DND-41 (cell line): ENCODE measurements at places on chromosomes 5 and 9.
A peak's percentile ranks its signal among the peaks of the same experiment; 100 is the strongest.

GRCh38 chr5:148177207-148177606, 8.9 kb downstream of the SPINK14 start:
- no peak overlapping the region for H3K4me3 ChIP-seq
- no peaks in the 10 kb centered on the region for H3K36me3 ChIP-seq
- no peak overlapping the region for H3K27ac ChIP-seq

DNA sequence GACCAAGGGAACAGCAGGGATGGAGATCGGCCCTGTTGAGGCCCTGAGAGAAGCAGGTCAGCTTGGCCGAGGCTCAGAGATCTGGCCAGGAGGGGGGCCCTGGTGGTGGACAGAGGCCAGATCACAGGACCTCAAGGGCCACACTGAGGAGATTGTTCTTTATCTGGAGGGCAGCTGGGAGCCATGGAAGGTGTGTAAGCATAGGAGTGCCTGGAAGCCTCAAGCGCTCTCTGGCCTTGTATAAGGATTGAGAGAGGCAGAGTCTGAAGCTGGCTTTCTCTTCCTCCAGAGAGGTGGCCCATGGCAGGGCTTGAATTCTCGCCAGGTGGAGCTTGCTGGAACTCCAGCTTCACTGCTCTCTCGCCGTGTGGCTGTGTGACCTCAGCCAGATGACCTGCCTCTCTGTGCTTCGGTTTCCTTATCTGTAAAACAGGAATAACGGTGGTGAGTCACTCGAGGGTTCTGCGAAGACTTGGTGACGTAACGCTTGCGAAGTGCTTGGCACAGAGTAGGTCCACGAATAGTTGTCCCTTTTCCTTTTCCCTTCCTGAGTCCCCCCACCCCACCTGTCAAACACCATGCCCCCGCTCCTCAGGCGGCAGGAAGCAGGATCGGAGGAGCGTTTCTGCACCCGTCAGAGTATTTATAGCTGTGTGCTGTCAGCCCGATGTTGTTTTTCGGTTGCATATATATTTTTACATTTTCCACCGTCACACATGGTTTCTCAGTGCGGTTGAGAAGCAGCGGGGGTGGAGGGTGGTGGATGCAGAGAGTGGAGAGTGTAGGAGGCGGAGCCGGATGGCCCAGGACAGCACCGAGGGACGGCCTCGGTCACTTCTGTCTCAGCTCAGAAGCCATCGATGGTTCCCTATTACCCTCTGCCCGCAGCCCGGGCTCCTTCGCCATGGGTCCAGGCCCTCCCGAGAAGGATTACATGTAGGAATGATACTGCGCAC, 17.0 kb upstream of the CRB2 start:
- no peak overlapping the region for H3K4me3 ChIP-seq
- H3K27me3 ChIP-seq = no peaks in the 10 kb centered on the region
- H3K4me1 ChIP-seq = no peaks in the 10 kb centered on the region
- no peak for DNase-seq
- no peaks in the 10 kb centered on the region for H3K36me3 ChIP-seq

DNA sequence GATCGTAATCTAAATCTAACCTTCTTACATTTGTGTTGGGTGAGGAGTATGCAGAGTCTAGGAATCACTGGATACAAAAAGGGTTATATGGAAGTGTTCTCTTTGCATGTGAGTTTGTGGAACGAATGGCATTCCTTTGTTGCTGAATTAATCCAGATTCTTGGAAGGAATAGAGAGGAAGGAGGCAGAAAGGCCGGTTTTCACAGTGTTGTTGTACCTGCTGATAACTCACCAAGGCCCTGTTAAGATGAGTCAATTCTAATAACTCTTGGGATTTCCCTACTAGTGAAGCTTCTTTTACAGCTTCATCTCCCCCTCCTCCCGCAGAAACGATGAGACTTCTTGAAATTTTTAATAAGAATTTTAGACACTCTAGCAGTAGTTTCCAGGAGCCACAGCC, 84.0 kb downstream of the ZSWIM6 start:
- no peaks in the 10 kb centered on the region for H3K4me1 ChIP-seq
- no peak overlapping the region for H3K4me3 ChIP-seq
- no peak for DNase-seq
- H3K36me3 ChIP-seq = no peaks in the 10 kb centered on the region
- H3K27ac ChIP-seq = no peak overlapping the region
- no peaks in the 10 kb centered on the region for H3K27me3 ChIP-seq

GRCh38 chr5:171534043-171534895, 114.8 kb downstream of the FGF18 start:
- no peak overlapping the region for H3K27ac ChIP-seq
- H3K36me3 ChIP-seq = no peaks in the 10 kb centered on the region
- peaks cover 38% of the 10 kb centered on the region for H3K27me3 ChIP-seq
- H3K4me1 ChIP-seq = no peaks in the 10 kb centered on the region
- no peak overlapping the region for H3K4me3 ChIP-seq

DNA sequence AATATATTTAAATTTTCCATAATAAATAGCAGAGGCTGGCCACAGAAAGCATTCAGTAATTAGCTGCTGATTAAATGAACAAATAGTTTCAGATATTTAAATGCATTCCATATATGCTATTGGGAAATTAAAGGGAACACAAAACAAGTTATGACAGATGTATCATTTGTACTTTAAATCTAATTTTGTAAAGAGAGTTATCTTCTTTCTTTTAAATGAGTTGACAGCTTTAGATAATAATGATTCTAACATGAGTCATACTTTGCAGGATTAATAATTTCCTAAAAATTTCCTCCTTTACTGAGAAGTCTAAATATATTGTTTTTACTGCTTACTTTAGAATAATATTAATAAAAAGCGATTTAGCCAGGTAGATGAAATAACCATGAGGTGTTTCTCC, 320.1 kb downstream of the ADAMTS6 start:
- H3K36me3 ChIP-seq = no peaks in the 10 kb centered on the region
- H3K4me3 ChIP-seq = no peak overlapping the region
- no peaks in the 10 kb centered on the region for H3K4me1 ChIP-seq
- no peaks in the 10 kb centered on the region for H3K27me3 ChIP-seq
- no peak for DNase-seq

GRCh38 chr9:128718047-128718446, 5.9 kb downstream of the ZDHHC12 start:
- H3K36me3 ChIP-seq = peaks cover 28% of the 10 kb centered on the region
- H3K27me3 ChIP-seq = no peaks in the 10 kb centered on the region
- H3K4me3 ChIP-seq = no peak overlapping the region
- H3K4me1 ChIP-seq = peaks cover 9% of the 10 kb centered on the region
- H3K27ac ChIP-seq = no peak overlapping the region

- H3K36me3 ChIP-seq = no peaks in the 10 kb centered on the region
- no peaks in the 10 kb centered on the region for H3K4me1 ChIP-seq
- no peak for DNase-seq
- H3K27ac ChIP-seq = no peak overlapping the region
- no peak overlapping the region for H3K4me3 ChIP-seq
Measured at GRCh38 chr5:172395483-172395882, 58.8 kb downstream of the SH3PXD2B start.

DNA sequence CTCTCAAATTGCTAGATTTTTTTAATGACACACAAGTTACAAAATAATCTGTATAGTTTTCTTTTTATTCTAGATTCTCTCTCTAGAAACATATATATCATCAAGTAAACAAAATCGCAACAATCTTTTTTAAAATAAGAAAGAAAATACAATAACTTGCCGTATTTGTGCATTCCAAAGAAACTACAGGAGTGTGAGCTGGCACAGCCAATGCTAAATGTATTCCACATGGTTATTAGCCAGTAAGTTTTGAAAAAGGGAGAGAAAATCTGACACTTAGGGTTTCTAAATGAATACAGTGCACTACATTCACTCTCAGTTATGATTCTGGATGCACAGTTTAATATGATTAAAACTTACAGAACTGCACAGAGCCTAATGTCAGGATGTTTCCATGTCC, 117.9 kb downstream of the BNC2 start:
- no peak overlapping the region for H3K27ac ChIP-seq
- H3K36me3 ChIP-seq = no peaks in the 10 kb centered on the region
- no peak for DNase-seq
- H3K4me1 ChIP-seq = no peaks in the 10 kb centered on the region
- no peaks in the 10 kb centered on the region for H3K27me3 ChIP-seq
- H3K4me3 ChIP-seq = no peak overlapping the region

DNA sequence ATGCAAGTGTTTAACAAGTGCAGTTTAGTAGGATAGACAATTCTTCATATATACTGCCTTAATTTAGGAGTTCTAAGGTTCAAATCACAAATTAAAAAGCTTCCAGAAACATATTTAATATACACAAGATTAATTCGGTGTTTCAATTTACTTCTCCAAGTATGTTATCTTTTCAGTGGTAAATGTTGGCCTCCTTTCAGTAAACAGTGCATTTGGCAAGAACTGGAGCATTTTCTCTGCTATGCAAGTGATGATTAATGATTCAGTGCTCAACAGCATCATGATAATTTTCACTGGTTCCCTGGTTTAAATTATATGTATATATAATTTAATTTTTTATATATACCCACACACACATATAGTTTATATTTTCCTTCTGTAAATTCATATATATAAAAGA, 541.7 kb downstream of the EFNA5 start:
- no peak for DNase-seq
- H3K4me1 ChIP-seq = no peaks in the 10 kb centered on the region
- H3K27ac ChIP-seq = no peak overlapping the region
- no peaks in the 10 kb centered on the region for H3K27me3 ChIP-seq
- no peaks in the 10 kb centered on the region for H3K36me3 ChIP-seq
- no peak overlapping the region for H3K4me3 ChIP-seq

GRCh38 chr5:149904293-149904886, 40.2 kb downstream of the PDE6A start:
- no peak for DNase-seq
- H3K36me3 ChIP-seq = no peaks in the 10 kb centered on the region
- no peaks in the 10 kb centered on the region for H3K4me1 ChIP-seq
- H3K4me3 ChIP-seq = no peak overlapping the region
- peaks cover 13% of the 10 kb centered on the region for H3K27me3 ChIP-seq
- H3K27ac ChIP-seq = no peak overlapping the region

GRCh38 chr9:7909537-7909936, 110.0 kb upstream of the DMAC1 start:
- DNase-seq = no peak
- H3K36me3 ChIP-seq = no peaks in the 10 kb centered on the region
- H3K27me3 ChIP-seq = no peaks in the 10 kb centered on the region
- H3K4me3 ChIP-seq = no peak overlapping the region

- H3K4me3 ChIP-seq = no peak overlapping the region
Measured at GRCh38 chr5:128645581-128645980, 107.5 kb upstream of the FBN2 start.

- DNase-seq = no peak
- no peaks in the 10 kb centered on the region for H3K4me1 ChIP-seq
- H3K36me3 ChIP-seq = no peaks in the 10 kb centered on the region
- no peaks in the 10 kb centered on the region for H3K27me3 ChIP-seq
- no peak overlapping the region for H3K4me3 ChIP-seq
- H3K27ac ChIP-seq = no peak overlapping the region
Measured at GRCh38 chr9:105046907-105047741, 119.2 kb upstream of the ABCA1 start.

DNA sequence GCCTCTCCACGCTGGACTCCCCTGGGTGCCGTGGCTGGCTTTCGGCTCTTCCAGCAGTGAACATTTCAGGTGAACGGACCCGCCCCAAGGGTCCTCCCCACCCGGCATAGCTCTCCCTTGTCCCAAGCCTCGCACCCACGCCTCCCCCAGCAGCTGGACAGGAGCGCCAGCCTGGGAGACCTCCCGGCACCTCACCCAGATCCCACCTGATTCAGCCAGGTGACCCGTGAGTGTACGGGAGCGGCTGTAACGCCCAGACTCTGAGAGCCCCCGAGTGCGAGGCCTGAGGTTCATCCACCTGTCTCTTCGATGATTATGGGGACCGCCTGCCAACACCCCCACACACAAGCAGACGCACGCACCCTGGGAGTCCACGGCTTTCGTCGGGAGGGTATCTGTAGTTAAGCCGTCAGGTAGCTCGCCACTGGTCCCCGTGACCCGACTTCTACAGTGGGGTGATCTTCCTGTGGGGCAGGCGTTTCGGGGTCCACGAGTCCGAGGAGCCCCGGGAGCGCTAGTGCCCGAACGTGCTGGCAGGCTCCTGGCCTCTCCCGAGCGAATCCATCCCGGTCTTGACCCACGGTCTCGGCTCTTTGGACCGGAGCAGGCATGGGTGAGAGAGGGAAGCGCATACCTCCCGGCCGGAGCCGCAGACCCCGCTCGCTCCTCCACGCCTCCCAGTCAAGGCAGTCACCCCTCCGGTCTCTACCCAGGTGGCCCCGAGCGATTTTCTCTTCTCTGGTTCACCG, 14.9 kb downstream of the TRIM7 start:
- no peaks in the 10 kb centered on the region; the same call in 1 of the 2 replicates for H3K36me3 ChIP-seq
- DNase-seq = no peak
- no peaks in the 10 kb centered on the region for H3K27me3 ChIP-seq
- peak overlapping the region; percentile 90 for H3K27ac ChIP-seq
- H3K4me1 ChIP-seq = peaks cover 43% of the 10 kb centered on the region
- H3K4me3 ChIP-seq = peak overlapping the region; percentile 81

- H3K27ac ChIP-seq = no peak overlapping the region
- H3K4me3 ChIP-seq = no peak overlapping the region
- no peaks in the 10 kb centered on the region for H3K4me1 ChIP-seq
- no peaks in the 10 kb centered on the region for H3K36me3 ChIP-seq
- no peaks in the 10 kb centered on the region for H3K27me3 ChIP-seq
Measured at GRCh38 chr5:137167187-137167586, 331.9 kb downstream of the SPOCK1 start.

GRCh38 chr5:66415208-66415607, 181.0 kb upstream of the MAST4 start:
- no peak for DNase-seq
- no peaks in the 10 kb centered on the region for H3K36me3 ChIP-seq
- no peaks in the 10 kb centered on the region for H3K4me1 ChIP-seq
- no peak overlapping the region for H3K27ac ChIP-seq
- H3K27me3 ChIP-seq = no peaks in the 10 kb centered on the region
- no peak overlapping the region for H3K4me3 ChIP-seq

- H3K4me3 ChIP-seq = no peak overlapping the region
- no peaks in the 10 kb centered on the region for H3K27me3 ChIP-seq
- DNase-seq = no peak
- H3K27ac ChIP-seq = no peak overlapping the region
- no peaks in the 10 kb centered on the region for H3K4me1 ChIP-seq
Measured at GRCh38 chr9:4865681-4866080, 72.9 kb downstream of the RCL1 start.

DNA sequence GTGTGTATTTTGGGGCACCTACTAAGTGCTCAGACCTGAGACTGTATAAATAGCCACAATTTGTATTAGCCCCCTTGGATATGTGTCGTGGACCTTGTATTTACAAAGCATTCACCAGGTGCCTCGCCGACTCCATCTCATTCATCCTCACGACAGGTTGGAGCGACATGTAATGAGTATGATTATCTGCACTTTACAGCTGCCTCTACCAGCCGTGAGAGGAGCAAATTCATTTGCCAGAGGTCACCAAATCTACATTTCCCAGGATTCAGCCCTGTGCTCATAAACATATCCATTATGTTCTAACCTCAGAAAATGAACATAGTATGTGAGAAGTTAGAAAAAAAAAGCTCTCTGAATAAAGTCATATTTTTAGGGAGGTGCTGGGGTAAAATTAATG, 167.4 kb downstream of the ZDHHC21 start:
- no peaks in the 10 kb centered on the region for H3K4me1 ChIP-seq
- no peak for DNase-seq
- H3K36me3 ChIP-seq = no peaks in the 10 kb centered on the region

- peaks cover 10% of the 10 kb centered on the region for H3K27me3 ChIP-seq
- no peak overlapping the region for H3K4me3 ChIP-seq
- no peak for DNase-seq
- no peaks in the 10 kb centered on the region for H3K36me3 ChIP-seq
- H3K4me1 ChIP-seq = no peaks in the 10 kb centered on the region
- H3K27ac ChIP-seq = no peak overlapping the region
Measured at GRCh38 chr9:89596937-89597555, 7.8 kb upstream of the GADD45G start.
